NT2/D1 (cell line): ENCODE measurements at places on chromosomes 3 and 15.

DNA sequence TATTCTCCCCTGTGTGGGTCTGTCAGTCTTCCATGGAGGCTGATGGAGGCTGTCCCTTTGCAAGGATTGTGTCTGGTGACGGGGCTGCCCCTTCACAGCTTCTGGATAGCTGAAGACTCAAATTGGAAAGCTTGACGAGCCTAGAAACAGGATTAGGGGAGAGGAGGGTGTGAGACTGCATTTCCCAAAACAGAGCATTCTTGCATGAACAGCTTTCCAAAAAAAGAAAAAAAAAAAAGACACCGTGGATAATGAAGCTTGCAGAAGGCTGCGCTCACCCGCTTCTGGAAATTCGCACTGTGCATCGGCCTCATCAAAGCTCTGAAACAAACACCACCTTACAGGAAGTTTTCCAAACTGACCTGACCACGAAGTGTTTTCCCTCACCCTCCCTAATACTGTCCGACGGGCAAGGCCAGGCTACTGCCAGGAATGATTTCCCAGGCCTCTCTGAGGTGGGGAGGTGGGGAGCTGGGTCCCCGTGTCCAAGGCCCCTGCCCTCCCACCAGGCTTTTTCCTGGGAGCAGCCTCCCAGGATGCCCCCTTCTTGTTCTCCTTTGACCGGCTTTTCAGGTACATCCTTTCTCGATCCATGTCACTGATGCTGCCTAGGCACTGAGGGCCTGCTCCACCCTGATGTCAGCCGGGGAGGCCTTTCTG lies 24.9 kb upstream of the MUC4 start:
- no peak for DNase-seq

DNA sequence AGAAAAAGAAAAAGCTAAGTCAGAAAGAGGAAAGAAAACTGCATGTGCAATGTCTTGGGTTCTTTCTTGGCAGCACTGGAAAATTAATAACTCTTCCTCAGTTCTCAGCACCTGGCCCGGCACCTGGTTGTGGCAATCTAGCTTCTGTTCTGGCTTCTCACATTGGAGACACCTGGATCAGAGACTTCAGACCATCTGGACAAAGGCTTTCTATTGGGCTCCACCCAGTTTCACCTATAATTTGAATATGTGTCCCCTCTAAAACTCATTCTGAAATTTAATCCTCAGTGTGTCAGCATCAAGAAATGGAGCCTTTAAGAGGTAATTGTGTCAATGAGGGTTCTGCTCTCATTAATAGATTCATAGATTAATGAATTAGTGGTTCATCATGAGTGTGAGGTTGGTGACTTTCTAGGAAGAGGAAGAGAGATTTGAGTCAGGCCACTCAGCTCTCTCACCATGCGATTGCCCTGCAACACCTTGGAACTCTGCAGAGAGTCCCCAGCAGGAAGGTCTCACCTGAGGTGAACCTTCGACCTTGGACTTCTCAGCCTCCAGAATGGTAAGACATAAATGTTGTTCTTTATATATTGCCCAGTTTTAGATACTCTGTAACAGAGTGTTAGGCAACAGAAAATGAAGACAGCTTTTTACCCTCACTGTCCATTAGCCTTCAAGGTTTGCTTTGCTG lies 679.9 kb downstream of the NTRK3 start:
- DNase-seq: no peak

DNA sequence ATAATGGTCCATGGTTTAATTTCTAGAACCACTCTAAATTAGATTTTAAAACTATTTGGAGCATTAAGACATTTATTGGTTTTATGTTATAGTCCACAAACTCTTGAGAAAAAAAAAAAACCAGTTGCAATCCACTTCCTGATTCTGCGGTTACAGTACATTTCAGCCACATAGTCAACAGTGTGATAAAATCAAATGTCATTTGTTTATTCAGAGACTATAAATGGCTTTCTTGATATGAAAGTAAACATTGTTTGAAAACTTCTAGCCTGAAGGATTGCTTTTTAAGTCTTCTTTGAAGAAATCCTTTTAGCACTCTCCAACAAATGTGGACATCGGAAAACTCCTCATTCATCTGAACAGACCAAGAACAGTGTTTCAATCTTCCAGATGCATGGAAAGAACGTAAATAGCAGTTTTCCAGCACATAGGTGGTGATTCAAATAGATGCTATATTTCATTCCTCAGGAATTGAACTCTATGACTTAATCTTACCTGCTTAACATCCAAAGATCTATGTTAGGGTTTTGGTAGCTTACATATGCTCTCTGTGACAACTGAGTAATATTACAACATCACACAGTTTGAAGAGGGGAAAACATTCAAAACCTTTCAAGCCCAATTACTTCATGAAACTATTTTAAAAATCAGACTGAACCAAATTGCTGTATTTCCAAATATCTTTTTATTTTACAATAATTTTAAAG lies 87.8 kb upstream of the UBE2E2 start:
- no peak for DNase-seq

DNA sequence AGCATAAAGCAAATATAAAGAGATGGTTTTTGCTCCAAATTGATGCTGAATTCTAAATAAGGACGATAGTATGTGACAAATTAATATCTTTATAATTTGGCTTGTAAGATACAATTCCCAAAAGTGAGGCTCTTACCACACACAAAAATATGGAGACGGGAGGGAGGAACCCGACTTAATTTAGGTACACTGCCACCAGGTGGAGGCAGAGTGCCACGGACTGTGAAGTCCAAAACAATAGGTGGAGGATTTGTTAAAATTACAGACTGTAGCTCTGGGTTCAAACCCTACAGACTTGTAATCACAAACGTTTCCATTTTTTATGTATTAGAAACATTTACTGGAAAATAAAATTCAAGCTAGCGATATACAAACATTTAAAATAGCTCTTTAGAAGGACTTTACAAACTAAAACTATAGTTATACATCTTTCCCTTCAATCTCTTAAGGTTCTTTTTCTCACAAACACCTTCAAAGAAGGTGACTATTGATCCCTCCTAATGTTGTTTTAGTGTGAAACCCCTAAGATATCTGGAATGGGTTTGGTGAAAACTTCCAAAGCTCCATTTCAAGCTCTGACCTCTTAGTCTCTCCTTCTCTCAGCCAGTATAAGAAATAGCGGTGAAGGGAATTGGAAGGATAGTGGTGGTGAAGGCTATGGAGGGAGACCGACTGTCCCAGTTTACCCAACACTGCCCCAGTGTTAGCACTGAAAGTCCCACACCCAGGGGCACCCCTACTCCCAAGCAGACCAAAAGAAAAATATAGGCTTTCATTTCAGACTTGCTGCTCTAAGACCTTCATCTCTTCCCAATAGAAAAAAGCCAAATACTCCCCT lies 89.7 kb downstream of the AQP9 start:
- peak; percentile 87 for DNase-seq

DNA sequence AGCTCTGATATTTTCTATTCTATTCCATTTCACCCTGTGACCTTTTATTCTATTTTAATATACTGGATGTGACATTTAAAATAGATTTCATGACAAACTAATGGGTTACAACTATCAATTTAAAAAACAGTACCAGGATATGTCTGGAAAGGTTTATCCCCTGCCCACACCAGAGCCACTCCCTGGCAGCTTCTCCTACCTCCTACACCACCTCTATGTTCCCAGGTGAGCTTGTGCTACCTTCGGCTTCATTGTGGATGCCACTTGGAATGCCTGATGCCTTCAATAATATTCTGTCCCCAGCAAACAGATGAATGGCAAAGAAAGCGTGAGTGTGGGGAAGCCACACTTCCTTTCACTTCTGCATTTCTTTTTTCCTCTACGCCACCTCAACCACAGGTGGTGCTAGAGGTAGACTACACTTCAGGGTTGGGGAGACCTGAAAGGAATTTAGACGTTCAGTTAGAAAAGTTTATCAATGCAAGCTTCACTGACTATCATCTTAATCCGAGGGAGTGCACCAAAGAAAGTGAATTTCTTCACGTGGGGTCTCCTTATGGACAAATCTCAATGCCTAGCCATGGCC lies 213.0 kb downstream of the SSR3 start:
- no peak for DNase-seq

DNA sequence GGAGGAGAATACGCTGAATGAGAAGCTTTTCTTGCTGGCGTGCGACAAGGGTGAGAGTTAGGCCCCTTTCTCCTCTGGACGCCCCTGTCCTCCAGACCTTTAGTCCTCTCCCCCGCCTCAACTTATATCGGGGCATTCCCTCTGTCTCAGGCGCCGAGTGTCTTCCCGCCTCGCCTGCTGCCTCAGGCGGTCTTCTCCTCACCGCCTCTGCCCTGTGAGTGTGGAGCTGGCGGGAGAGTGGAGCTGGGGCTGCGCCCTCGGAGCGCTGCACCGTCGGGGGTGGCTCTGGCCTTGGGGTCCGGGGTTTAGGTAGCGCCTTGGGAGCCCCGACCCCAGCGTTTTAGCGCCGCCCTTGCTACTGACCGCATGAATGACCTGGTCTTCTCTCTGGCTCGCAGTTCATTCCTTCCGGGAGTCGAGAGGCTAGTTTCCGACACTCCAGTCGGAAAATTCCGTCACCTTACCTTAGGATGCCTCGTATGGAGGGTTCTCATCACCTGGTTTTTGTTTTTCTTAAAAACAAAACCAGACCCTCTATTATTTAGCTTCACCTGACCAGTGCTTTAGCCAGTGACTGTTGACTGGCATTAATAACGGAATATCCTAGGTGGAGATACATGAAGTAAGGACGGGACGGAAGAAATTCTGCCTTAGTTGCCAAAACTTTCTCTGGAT lies 985 bp downstream of the TRPC1 start:
- DNase-seq: peak; percentile 49

DNA sequence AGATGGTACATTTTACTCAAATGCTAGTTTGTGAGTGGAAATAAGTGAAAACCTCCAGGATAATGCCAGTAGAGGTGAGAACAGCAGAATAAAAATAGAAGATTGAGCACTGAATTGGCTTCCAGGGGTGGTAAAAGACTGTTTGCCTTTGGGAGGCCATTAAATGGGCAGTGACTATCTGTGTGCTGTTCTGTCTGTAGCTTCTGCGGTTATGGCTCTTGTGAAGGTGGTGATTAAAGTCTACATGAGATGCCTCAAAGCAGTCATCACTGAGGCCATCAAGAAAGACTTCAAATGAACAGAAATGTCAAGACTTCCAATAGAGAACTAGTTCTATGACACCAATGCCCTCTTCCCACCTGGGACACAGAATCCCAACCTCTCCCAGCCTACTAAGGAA lies 108.8 kb downstream of the EFHB start:
- DNase-seq: no peak

DNA sequence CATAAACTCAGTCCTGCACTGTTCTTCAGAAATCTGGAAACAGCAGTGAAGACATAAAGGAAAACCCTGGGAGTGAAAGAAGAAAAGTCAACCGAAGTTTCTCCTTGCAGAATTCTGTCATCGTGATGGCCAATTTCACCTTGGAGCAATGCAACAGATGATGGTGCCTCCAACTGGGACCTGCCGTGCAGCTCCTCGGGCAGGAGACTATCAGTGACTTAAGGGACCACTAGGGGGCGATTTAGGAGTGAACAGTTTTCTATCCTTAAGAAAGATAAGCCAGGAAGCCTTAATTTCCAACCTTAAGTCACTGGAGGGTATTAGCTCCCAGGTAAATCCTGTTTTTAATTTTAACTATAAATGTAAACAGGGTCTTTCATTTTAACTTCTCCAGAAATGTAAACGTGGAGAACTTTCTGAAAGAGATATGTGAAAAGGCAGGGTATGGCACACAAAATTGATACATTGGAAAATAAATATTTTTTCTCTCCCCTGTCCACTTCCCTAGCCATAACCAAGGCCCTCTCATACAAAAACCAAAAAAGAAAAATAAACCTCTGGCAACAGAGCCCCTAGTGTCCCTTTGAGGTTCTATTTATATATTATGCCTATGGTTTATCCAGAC lies 116.3 kb downstream of the PDZRN3 start:
- DNase-seq: peak; percentile 66
